ENCODE measurements at places on chromosomes 13 and 19.

DNA sequence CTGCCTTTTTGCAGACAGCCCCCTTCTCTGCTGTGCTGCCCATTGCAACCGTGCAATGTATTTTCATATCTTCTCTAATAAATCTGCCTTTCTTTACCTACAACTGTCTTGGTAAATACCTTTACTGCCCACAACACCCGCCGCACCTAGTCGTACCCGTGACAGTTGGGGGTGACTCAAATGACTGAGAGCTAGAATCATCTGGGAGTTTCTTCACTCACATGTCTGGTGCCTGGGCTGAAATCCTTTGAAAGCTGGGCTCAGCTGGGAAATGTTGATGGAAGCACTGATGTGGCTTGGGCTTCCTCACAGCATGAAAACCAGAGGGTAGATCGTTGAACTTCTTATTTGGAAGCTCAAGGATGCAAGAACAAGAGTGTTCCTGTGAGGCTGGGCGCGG lies 2.8 kb upstream of the PNMA8A start:
- H3K4me3 ChIP-seq, result no peak overlapping the region
- peaks cover 6% of the 10 kb centered on the region for H3K4me1 ChIP-seq
- DNase-seq, result no peak

DNA sequence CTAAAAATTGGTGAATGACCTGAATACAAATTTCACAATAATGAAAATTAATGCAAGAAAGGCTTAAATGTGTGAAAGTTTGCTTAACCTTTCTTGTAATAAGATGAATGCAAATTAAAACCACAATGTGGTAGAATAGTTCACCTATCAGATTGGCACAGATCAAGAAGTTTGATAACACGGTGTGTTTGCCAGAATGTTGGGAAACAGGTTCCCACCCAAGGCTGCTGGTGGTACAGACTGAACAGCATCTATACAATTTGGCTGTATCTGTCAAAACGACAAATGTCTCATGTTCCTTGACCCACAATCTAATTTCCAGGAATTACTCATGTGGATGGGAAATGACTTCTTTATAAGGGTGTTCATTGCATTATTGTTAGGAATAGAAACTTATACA lies 8.6 kb upstream of the IRS2 start:
- peaks cover 5% of the 10 kb centered on the region for H3K4me1 ChIP-seq
- no peaks in the 10 kb centered on the region for H3K36me3 ChIP-seq
- no peak for DNase-seq
- no peak overlapping the region for H3K4me3 ChIP-seq

DNA sequence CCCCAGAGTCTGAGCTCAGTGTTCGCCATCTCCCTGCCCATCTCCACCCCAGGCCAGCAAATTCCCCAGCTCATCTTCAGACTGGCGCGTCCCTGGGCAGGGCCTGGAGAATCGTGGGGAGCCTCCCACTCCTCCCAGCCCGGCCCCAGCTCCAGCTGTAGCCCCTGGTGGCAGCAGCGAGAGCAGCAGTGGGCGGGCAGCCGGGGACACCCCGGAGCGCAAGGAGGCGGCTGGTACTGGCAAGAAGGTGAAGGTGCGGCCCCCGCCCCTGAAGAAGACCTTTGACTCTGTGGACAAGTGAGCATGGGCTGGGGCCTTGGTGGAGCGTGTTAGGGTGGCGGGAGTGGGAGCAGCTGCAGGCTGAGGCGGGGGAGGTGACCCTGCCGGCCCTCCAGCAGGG lies 8.4 kb upstream of the PRR19 start:
- peak overlapping the region; percentile 17 for H3K4me3 ChIP-seq
- DNase-seq, result no peak
- no peaks in the 10 kb centered on the region for H3K27me3 ChIP-seq
- peaks cover 18% of the 10 kb centered on the region for H3K4me1 ChIP-seq
- H3K36me3 ChIP-seq, result peaks cover 25% of the 10 kb centered on the region
- H3K27ac ChIP-seq, result no peak overlapping the region

DNA sequence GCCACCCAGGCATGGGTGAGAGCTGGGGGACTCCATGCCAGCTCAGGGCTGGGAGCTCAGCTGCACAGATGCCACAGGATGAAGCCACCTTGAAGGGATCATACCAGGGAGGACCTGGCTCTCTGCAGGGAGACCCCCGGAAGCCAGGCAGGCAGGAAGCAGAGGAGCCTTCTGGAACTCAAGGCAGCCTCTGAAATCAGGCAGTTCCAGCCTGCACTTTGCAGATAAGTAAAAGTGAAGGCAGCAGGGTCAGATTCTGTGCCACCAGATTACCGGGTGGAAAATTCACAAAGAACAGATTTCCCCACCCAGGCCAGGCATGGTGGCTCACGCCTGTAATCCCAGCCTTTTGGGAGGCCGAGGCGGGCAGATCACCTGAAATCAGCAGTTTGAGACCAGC lies 2.5 kb downstream of the TMEM259 start:
- no peak for DNase-seq
- H3K4me1 ChIP-seq, result peaks cover 27% of the 10 kb centered on the region
- peaks cover 6% of the 10 kb centered on the region for H3K27me3 ChIP-seq
- no peak overlapping the region for H3K27ac ChIP-seq
- H3K36me3 ChIP-seq, result peaks cover 30% of the 10 kb centered on the region

- peak overlapping the region; percentile 2 for H3K27ac ChIP-seq
- H3K36me3 ChIP-seq, result peaks cover 11% of the 10 kb centered on the region
- peak; percentile 76 for DNase-seq
- H3K4me3 ChIP-seq, result peak overlapping the region; percentile 82
- H3K27me3 ChIP-seq, result no peaks in the 10 kb centered on the region
- H3K4me1 ChIP-seq, result peaks cover 27% of the 10 kb centered on the region
Observed at GRCh38 chr19:49301165-49301865, 23.7 kb downstream of the SLC6A16 start.

GRCh38 chr13:93476175-93476574 lies 249.6 kb downstream of the GPC6 start:
- H3K27ac ChIP-seq, result no peak overlapping the region
- no peaks in the 10 kb centered on the region for H3K36me3 ChIP-seq
- H3K27me3 ChIP-seq, result no peaks in the 10 kb centered on the region
- H3K4me1 ChIP-seq, result no peaks in the 10 kb centered on the region
- no peak overlapping the region for H3K4me3 ChIP-seq
- DNase-seq, result no peak

GRCh38 chr19:20079476-20079875 lies 1.7 kb downstream of the ZNF90 start:
- DNase-seq, result no peak
- no peak overlapping the region for H3K27ac ChIP-seq
- H3K4me3 ChIP-seq, result peak overlapping the region; percentile 99
- peaks cover 11% of the 10 kb centered on the region for H3K4me1 ChIP-seq
- no peaks in the 10 kb centered on the region for H3K27me3 ChIP-seq

DNA sequence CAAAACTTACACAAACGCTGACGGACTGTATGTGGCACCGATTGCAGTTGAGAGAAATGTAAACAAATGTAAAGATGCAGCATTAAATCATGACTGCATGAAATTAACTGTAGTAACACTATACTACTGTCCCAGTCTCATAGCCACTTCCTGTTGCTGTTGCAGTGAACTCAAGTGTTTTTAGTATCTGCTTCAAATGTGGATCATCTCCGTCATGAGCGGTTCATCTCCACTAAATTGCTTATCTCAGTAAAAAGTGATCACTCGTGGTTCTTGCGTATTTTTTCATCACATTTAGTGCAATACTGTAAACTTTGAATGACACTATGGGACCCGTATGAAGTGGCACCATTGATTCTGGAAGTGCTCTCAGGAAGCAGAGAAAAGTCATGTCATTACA lies 60.3 kb upstream of the RNF113B start:
- DNase-seq, result no peak
- peaks cover 3% of the 10 kb centered on the region for H3K27me3 ChIP-seq
- H3K4me1 ChIP-seq, result peaks cover 4% of the 10 kb centered on the region
- no peaks in the 10 kb centered on the region for H3K36me3 ChIP-seq
- no peak overlapping the region for H3K4me3 ChIP-seq

DNA sequence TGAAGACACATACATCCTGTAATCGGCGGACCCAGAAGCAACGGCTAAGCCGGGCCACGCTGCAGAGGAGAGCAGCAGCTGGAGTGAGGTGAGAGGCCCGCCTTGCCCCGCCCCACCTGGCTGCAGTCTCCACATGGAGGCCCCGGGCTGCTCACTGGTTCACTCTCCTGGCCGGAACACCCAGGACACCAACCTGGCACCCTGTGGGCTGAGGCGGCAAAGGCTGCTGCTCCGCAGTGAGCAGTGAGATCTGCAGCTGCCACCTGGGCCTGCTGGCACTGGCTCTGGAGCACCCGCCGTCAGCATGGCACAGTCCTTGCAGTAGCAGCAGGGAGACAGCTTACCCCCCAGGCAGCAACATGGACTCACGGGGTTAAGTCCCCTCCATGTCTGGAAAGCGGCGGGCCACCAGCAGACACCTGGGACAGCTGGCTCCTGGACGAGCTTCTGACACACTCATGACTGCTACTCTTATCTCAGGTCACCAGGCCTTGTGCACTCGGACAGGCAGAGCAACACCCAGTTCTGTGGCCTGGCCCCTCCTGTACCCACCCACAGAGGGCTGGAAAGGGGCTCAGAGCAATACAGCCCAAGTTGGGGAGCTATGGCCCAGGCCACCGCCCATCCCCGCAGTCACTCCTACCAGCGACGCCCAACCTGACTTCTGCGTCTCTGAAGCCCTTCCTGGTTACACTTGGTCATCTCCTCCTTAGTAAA lies 13.2 kb upstream of the KPTN start:
- no peak overlapping the region for H3K4me3 ChIP-seq
- no peaks in the 10 kb centered on the region for H3K27me3 ChIP-seq
- no peak for DNase-seq
- H3K36me3 ChIP-seq, result peaks cover 39% of the 10 kb centered on the region
- H3K4me1 ChIP-seq, result peaks cover 4% of the 10 kb centered on the region

DNA sequence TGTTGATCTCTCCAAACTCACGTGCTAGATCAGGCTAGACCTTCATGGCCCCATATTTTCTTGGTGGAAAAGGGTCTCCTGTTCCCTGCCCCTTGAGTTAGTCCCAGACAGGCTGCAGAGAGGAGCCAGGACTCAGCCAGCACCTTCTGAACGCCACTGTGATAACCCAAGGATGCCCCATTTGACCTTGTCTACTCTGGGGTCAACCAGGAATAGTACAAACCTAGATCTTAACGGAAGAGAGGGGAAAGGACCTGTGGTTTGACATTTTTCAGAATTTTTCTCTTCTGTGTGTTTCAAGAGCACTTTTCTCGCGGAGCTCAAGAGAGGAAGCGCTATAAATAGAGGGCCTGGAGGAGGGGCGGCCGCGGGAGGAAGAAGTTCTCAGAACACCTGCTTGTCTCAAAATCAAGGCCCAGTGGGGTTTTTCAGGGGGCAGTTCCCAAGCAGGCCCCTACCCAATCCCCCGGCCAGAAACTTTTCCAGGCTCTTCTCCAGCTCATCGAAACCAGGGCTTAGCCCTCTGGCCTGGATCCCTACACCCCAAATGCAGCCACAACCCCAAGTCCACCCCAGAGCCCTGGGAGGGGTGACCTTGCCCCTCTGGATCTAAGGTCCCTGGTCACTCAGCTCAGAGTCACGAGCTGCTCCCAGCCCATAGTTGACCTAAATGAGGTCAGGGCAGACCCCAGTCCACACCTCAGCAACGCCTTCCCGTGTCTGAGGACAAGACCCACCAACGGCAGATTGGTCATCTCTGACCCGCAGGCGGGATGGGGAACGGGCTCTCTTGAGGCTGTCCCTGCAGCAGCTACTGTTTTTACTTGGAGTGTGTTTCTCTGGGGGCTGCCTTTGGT lies 75.6 kb upstream of the TM9SF2 start:
- peak overlapping the region; percentile 98 for H3K27ac ChIP-seq
- peaks cover 18% of the 10 kb centered on the region for H3K36me3 ChIP-seq
- H3K27me3 ChIP-seq, result no peaks in the 10 kb centered on the region
- H3K4me1 ChIP-seq, result peaks cover 81% of the 10 kb centered on the region
- DNase-seq, result peak; percentile 77
- peak overlapping the region; percentile 66 for H3K4me3 ChIP-seq

- peaks cover 44% of the 10 kb centered on the region for H3K27me3 ChIP-seq
- H3K36me3 ChIP-seq, result no peaks in the 10 kb centered on the region
- peaks cover 2% of the 10 kb centered on the region for H3K4me1 ChIP-seq
Observed at GRCh38 chr13:30974350-30974749, 41.9 kb downstream of the TEX26 start.

DNA sequence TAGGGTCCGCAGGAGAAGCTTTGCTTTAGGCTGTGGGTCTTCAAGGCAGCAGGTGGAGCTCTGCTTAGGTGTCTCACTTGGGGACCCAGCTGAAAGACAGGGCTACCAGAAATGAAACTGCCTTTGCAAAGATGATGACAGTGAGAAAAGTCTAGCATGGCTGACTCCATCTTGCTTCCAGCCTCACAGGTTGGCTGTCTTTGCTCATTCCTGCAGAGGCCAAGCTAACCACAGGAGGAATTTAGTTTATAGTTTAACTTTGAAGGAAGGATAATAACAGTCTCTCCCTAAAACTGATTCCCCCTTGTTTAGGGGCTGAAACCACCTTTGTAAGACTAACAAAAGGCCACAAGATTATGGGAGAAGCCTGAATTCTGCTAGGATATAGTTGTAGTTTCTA lies 252.4 kb downstream of the UQCRFS1 start:
- H3K4me1 ChIP-seq, result no peaks in the 10 kb centered on the region
- H3K27ac ChIP-seq, result no peak overlapping the region
- no peak for DNase-seq
- no peaks in the 10 kb centered on the region for H3K27me3 ChIP-seq
